ENCODE measurements at places on chromosomes 4 and X. TPM values are rescaled to one million over a fixed set of nuclear protein-coding genes. Genes with fewer than 3 reads are reported as not detected.

- DNase-seq, result peak; percentile 25
Measured at GRCh38 chr4:62709618-62710252, 1509.6 kb downstream of the ADGRL3 start.

The S100P gene
- polyA plus RNA-seq, result 0.67 TPM

The KLHL13 gene
- 56.6 TPM for polyA plus RNA-seq

The MAGEB10 gene
- not detected for polyA plus RNA-seq

- DNase-seq, result no peak
Measured at GRCh38 chr4:186622788-186623464, 67.6 kb upstream of the MTNR1A start.

The AADAT gene
- polyA plus RNA-seq, result 16.9 TPM

GRCh38 chr4:74536557-74536956 lies 91.6 kb downstream of the AREG start:
- no peak for DNase-seq

The MAGEA9B gene
- not detected for polyA plus RNA-seq

DNA sequence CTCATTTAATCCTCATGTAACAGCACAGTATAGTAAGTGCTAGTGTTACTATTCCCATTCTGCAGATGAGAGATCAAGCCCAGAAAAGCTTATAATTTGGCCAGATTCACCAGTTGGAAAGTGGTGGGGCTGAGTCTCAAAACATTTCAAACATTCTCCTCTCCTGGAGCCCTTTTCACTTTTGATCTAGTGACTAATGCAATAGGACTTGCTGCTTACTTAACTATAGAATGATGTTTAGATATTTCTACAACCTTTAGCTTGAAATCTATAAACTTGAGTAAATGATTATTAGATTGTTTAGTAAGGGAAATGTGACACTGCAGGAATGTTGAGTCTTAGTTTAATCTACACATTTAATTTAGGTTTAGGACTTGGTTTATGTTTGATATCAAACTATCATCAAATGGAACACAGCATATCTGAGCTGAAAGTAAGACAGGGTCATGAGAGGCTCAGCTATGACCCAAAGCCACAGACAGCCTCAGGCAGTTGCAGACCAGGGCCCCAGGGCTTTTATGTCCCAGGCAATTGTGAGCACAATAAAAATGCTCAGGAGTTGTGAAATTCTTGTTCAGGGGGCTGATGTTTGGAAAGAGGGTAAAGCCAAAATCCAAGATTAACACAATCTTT lies 199.5 kb upstream of the HS3ST1 start:
- no peak for DNase-seq

The NAT8L gene
- polyA plus RNA-seq, result 4.3 TPM

DNA sequence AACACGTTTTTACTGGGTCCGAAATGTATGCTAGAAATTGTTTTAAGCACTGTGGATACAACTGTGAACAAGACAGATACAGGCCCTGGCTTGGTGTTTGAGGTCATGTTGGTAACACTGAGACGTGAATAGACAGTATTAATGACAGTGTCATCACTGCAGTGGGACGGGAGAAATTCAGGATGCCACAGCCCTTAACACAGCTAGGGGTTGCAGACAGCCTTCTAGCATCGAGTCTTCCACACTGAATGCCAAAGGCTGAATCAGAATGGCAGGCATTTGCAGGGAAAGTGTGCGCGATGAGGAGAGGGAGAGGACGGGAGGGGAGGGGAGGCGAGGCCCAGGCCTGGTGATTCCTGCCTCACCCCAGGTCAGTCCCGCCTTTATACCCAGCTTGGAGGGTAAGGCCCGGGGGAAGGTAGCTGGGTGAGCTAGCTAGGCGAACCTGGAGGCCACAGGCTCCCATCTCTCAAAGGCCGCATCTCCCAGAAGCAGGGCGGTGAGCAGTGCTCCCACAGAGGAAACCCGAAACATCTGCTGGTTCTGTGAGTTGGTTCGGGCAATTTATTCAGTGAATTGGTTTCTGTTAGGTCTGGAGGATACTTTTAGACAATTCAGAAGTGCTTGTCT lies 44.1 kb upstream of the CLDN24 start:
- no peak for DNase-seq

GRCh38 chrX:68114573-68115129 lies 318.6 kb downstream of the OPHN1 start:
- no peak for DNase-seq

DNA sequence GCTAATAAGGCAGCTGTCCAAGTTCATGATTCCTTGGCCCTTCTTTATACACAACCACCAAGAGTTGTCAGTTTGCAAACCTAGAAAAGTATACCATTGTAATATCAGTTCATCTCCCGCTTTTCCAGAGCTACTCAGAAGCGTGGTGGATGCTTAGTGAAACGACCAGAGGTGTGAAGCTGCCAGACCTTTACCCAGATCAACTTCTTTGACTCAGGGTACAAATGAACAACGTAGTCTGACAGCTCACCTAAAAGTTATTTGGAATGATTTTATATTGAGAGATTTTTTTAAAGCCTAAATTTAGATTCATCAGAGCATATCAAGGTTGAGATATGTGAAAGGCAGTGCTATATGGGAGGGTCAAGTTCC lies 169.7 kb downstream of the CBR4 start:
- no peak for DNase-seq

Measured in forelimb muscle (tissue), 1 donor.